Activated CD4-positive, alpha-beta memory T cell treated with anti-CD3 and anti-CD28 coated beads for 36 hours (primary cell): ENCODE measurements at places on chromosomes 16 and 17. TPM values are rescaled to one million over a fixed set of nuclear protein-coding genes. Genes with fewer than 3 reads are reported as not detected.
A peak's percentile ranks its signal among the peaks of the same experiment; 100 is the strongest.

The SLC13A2 gene
- not detected for total RNA-seq

The KRT16 gene
- total RNA-seq: not detected

The IL17C gene
- 0.22 TPM for total RNA-seq

The CARD14 gene
- not detected for total RNA-seq

The KRT33A gene
- not detected for total RNA-seq

The CMTM2 gene
- total RNA-seq: 0.36 TPM

The MAP3K14 gene
- 62.9 TPM for total RNA-seq

DNA sequence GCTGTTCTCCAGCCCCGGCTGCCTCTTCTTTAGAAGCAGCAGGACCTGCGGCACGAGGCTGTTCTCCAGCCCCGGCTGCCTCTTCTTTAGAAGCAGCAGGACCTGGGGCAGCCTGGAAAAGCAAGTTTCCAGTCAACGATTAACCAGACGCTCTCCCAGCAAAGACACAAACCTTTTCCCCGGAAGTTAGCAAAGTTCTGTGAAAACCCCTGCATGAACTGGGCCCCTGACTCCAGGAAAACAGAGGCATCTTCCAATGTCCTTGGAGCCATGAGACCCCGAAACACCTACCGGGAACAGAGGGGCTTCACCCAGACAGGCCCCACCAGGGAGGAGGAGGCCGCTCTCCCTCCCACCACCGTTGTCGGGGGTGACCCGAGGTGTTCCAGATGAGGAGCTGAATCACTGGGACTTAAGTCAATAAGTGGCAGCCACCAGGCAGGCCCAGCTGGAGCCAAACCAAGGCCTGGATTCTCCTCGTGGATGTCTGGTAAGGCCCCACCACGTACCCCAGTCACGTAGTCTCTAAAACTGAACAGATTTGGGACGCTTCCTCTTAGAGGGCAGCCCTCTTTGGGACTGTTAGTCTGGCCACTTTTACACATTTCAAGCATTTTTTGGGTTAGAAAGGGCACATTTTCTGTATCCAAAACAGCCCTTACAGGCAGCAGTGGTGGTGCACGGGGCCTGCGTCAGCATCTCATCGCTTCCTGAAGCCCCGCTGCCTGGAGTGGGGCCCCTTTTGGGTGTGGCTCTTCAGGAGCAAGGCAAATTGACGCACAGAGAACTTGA, at the start of gene RPH3AL:
Gene RPH3AL, minus strand, starts transcription at position 387 of the 792 bp plus-strand sequence. CDS start 25,264 bp downstream, outside the sequence.
- no peak within 1 kb of the TSS for H3K4me3 ChIP-seq
- peaks cover 2% of the 10 kb centered on the region for H3K36me3 ChIP-seq
- H3K27me3 ChIP-seq: no peaks in the 10 kb centered on the region
- H3K27ac ChIP-seq: no peak within 1 kb of the TSS
- DNase-seq: no peak

- no peak for DNase-seq
- no peak overlapping the region for H3K27ac ChIP-seq
- H3K4me1 ChIP-seq: no peaks in the 10 kb centered on the region
- no peaks in the 10 kb centered on the region for H3K27me3 ChIP-seq
Measured at GRCh38 chr16:28898266-28898665, 20.0 kb downstream of the ATP2A1 start.

DNA sequence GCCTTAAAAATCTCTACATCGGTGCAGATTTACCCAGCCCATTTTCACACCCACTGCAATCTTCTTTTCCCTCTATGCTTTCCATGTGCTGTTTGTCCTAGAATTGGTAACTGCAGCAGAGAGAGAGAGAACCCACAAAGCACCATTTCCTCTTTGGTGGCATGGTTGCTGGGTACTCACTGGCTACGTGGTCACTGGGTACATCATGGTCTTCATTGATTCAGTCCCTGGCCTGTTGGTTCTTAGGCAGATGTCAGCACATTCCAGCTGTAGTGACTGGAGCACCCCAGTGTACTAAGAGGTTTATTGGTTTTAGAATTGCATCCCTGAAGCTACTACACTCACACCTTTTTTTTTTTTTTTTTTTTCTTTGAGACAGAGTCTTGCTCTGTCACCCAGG, 156.1 kb upstream of the CACNG5 start:
- H3K4me1 ChIP-seq: peaks cover 42% of the 10 kb centered on the region
- peaks cover 28% of the 10 kb centered on the region for H3K36me3 ChIP-seq
- no peaks in the 10 kb centered on the region for H3K27me3 ChIP-seq
- H3K4me3 ChIP-seq: no peak overlapping the region

DNA sequence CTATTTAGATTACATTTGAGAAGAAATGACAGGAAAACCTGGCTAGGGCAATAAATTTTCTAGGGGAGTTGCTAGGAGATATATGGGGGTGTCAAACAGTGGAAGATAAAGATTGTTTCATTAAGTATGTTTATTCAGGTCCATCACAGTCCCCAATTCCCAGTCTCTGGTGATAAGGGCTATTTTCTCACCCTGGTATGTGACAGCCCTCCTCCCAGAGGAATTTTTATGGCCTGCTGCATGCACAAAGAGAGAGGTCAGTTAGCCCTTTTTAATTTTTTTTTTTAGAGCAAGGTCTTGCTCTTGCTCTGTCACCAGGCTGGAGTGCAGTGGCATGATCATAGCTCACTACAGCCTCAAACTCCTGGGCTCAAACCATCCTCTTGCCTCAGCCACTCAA, 53.6 kb upstream of the ATF7IP2 start:
- peaks cover 37% of the 10 kb centered on the region for H3K4me1 ChIP-seq
- no peaks in the 10 kb centered on the region for H3K27me3 ChIP-seq
- peaks cover 6% of the 10 kb centered on the region for H3K36me3 ChIP-seq
- no peak overlapping the region for H3K4me3 ChIP-seq
- no peak for DNase-seq

- no peak overlapping the region for H3K4me3 ChIP-seq
- no peaks in the 10 kb centered on the region for H3K36me3 ChIP-seq
- H3K27me3 ChIP-seq: no peaks in the 10 kb centered on the region
Measured at GRCh38 chr16:82373976-82374375, 204.0 kb upstream of the MPHOSPH6 start.

DNA sequence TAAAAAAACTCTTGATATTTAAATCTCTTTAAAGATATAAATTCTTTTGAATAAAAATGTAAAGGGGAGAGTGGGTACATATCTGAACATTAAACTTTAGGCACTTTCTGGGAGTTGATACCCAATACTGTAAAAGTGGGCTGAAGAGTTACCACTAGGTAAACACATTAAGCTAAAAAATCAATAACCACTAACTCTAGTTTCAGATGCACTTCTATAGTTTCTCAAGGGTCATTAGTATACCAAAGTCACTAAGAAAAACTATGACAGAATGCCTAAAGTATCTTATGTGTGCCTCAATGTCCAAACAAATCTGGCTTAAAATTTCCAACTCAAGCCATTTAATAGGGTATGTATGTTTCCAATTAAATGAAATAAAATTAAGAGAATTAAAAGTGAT, 13.1 kb upstream of the CFDP1 start:
- DNase-seq: no peak
- H3K36me3 ChIP-seq: peaks cover 8% of the 10 kb centered on the region
- H3K4me3 ChIP-seq: no peak overlapping the region
- no peak overlapping the region for H3K27ac ChIP-seq

GRCh38 chr16:87687126-87687910, 78.5 kb downstream of the KLHDC4 start:
- no peak overlapping the region for H3K27ac ChIP-seq
- H3K27me3 ChIP-seq: peaks cover 4% of the 10 kb centered on the region
- no peaks in the 10 kb centered on the region for H3K36me3 ChIP-seq
- H3K4me3 ChIP-seq: no peak overlapping the region

DNA sequence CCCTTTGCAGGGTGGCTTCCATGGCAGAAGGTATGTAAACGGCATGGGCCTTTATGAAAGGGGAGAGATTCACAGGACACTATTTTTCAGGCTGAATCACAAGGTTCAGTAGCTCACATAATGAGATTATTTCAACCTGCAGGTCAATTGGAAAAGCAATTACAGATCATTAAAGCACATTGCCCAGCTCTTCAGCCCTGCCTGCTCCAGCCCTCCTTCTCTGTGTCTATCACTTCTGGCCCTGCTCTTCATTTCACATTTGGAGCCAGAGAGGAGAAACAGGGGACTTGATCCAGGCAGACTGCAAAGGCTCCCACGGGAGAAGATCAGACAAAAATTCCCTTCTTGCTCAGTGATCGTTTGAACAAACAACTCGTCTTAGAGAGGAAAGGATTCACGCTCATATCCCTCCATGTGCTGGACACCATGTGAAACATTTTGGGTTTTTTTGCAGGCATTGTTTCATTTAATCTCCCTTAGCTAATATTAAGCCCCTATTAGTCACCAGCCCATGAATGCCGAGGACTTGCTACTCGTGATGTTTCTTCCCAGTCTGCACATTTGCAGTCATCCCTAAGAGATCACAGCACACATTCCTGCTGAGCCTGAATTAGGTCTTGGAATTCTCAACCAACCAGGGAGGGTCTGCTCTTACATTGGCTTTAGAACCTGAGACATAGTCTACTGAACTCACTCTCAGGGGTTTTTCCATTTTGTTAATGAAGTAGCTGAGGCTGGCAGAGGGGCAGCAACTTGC, 443.9 kb upstream of the CCL2 start:
- H3K36me3 ChIP-seq: no peaks in the 10 kb centered on the region
- no peaks in the 10 kb centered on the region for H3K4me1 ChIP-seq
- H3K27ac ChIP-seq: no peak overlapping the region
- H3K4me3 ChIP-seq: no peak overlapping the region
- no peak for DNase-seq

GRCh38 chr17:19487024-19487600, 46.5 kb upstream of the SLC47A1 start:
- H3K4me3 ChIP-seq: no peak overlapping the region
- no peaks in the 10 kb centered on the region for H3K36me3 ChIP-seq
- no peak for DNase-seq
- peaks cover 4% of the 10 kb centered on the region for H3K27me3 ChIP-seq

DNA sequence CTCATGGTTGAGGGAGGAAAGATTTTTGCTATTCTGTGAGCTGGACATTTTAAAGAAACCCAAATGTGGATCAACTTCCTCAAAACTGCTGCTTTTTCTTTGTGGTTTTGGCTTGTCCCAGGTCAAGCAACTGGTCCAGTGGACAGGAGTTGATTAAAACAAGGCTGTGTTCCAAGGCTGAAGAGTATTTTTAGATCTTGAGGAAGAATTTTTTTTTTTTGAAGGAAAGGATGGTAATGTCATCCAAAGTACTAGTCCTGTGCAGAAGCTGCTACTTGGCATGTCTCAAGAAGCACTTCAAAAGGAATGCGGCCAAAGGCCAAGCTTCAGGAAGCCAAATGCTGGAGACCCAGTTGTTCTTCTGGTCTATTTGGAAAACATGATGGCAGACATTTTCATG, 8.0 kb upstream of the MYH2 start:
- no peaks in the 10 kb centered on the region for H3K4me1 ChIP-seq
- peaks cover 4% of the 10 kb centered on the region for H3K27me3 ChIP-seq
- H3K27ac ChIP-seq: no peak overlapping the region

- H3K27me3 ChIP-seq: peaks cover 84% of the 10 kb centered on the region
- no peaks in the 10 kb centered on the region for H3K36me3 ChIP-seq
- DNase-seq: no peak
Measured at GRCh38 chr17:48751733-48752398, 23.3 kb upstream of the HOXB13 start.

DNA sequence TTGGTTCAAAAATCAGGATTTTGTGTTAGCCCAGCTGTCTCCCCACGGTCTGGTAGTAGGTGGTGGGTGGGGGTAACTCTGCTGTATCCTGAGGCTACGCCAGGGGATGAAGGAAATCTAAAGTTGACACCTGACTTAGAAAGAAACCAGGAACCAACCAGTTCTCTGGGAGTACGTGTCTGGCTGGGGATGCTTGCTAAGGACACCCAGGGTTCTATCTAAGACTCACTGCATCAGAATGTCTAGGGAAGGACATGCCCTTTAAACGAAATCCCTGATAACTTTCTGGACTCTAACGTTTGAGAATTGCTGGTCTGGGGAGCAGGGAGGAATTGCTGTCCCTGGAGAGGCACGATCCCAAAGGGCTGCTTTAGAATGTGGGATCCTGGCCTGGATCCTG, 39.2 kb upstream of the CES5A start:
- H3K4me1 ChIP-seq: no peaks in the 10 kb centered on the region
- H3K36me3 ChIP-seq: no peaks in the 10 kb centered on the region
- DNase-seq: no peak
- peaks cover 14% of the 10 kb centered on the region for H3K27me3 ChIP-seq
- no peak overlapping the region for H3K4me3 ChIP-seq

- no peak overlapping the region for H3K4me3 ChIP-seq
- H3K4me1 ChIP-seq: peaks cover 40% of the 10 kb centered on the region
- DNase-seq: peak; percentile 10
- peaks cover 14% of the 10 kb centered on the region for H3K36me3 ChIP-seq
- no peaks in the 10 kb centered on the region for H3K27me3 ChIP-seq
Measured at GRCh38 chr16:22035153-22035552, 27.2 kb downstream of the MOSMO start.

DNA sequence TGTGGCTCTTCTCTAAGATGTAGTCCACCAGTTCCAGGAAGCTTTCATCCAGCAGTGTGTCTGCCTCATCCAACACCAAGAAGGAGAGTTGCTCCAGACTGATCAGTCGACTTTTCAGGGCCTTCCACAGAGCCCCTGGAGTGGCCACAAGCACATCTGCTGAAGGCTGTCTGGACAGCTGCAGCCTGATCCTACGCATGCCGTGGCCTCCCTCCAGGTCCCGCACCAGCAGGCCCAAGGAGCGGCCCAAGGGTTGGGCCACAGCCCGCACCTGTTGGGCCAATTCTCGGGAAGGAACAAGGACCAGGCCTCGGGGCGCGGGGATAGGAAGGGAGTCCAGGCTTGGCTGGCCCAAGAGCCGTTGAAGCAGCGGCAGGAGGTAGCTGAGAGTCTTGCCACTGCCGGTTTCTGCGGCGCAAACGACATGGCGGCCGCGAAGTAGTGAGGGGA, 729 bp downstream of the DDX28 start:
- H3K27ac ChIP-seq: peak overlapping the region; percentile 94
- DNase-seq: no peak
- H3K27me3 ChIP-seq: no peaks in the 10 kb centered on the region
- H3K4me1 ChIP-seq: peaks cover 26% of the 10 kb centered on the region

GRCh38 chr16:70398177-70398743, 40.6 kb downstream of the ST3GAL2 start:
- no peaks in the 10 kb centered on the region for H3K36me3 ChIP-seq
- H3K27ac ChIP-seq: no peak overlapping the region
- DNase-seq: no peak
- H3K4me1 ChIP-seq: peaks cover 5% of the 10 kb centered on the region
- no peaks in the 10 kb centered on the region for H3K27me3 ChIP-seq

- peaks cover 10% of the 10 kb centered on the region for H3K27me3 ChIP-seq
- DNase-seq: peak; percentile 64
- H3K4me3 ChIP-seq: no peak overlapping the region
- no peaks in the 10 kb centered on the region for H3K4me1 ChIP-seq
- H3K27ac ChIP-seq: no peak overlapping the region
Measured at GRCh38 chr17:55641676-55642081, 81.0 kb downstream of the TMEM100 start.

GRCh38 chr16:85564277-85565051, 48.7 kb upstream of the GSE1 start:
- H3K4me1 ChIP-seq: peaks cover 45% of the 10 kb centered on the region
- H3K27ac ChIP-seq: no peak overlapping the region
- H3K36me3 ChIP-seq: peaks cover 2% of the 10 kb centered on the region
- no peaks in the 10 kb centered on the region for H3K27me3 ChIP-seq
- peak; percentile 82 for DNase-seq
- H3K4me3 ChIP-seq: no peak overlapping the region
